Fibroblast of the aortic adventitia (primary cell): ENCODE measurements at places on chromosomes 5 and 9.

GRCh38 chr9:18756712-18757125, 276.3 kb downstream of the SAXO1 start:
- DNase-seq: no peak

GRCh38 chr5:150648294-150649107, 8.0 kb downstream of the SYNPO start:
- DNase-seq: no peak

DNA sequence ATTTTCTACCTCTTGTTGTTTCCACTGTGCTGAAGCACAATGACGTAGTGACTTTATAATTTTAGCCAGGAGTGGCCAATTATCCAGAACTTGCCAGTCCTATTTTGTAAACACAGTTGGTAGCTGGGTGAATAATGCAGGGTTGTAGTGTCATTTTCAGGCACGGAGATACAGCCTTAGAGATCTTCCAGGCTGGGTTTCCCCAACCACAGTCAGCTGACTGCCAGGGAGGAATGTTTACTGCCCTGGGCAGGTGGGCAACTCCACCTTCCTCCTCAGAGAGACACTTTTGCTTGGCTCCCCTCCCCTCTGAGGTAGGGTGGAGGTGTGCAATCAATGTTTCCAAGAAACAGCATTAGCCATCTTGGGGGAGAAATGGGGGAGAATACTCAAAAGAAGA, 228.1 kb upstream of the NR4A3 start:
- no peak for DNase-seq

- DNase-seq: peak; percentile 10
Measured at GRCh38 chr5:37054391-37054790, 177.8 kb downstream of the NIPBL start.

DNA sequence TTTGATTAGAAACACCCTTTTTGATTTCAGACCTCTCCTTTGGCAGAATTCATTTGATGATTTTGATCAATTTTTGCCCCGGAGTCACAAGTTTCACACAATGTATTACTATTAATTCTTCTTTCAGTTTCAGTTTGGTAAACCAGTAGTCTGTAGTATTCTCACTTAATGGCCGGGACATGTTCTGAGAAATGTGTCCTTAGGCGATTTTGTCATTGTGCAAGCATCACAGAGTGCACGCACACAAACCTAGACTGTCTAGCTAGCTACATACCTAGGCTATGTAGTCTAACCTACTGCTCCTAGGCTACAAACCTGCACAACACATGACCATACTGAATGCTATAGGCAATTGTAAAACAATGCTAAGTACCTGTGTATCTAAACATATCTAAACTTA, 662.5 kb downstream of the IRX1 start:
- no peak for DNase-seq

- no peak for DNase-seq
Measured at GRCh38 chr9:17624571-17624970, 45.7 kb downstream of the SH3GL2 start.

- peak; percentile 42 for DNase-seq
Measured at GRCh38 chr9:98879963-98880310, 63.8 kb upstream of the COL15A1 start.

DNA sequence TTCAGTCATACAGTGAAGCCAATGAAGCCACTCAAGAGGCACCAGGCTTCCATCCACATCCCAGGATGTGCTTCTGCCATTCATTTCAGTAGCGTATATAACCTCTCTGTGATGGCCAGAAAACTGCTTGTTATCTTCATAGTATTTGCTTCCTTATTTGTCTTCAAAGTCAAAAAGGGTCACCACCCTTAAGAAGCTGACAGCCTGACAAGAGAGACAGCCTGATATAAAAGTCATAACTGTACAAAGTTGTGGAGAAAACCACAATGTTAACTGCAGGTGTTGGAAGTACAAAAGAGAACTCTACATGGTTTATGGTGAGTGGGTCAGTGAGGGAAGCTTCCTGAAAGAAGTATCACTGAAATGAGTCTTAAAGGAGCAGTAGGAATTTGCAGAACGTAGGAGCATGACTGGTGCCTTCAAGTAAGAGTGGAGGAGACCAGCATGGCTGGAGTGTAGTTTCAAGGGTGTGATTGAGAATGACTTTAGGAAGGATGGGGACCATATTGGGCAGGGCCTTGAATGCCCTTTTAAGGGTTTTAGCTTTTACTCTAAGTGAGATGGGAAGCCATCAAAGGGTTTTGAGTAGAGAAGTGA, 33.7 kb downstream of the NIM1K start:
- no peak for DNase-seq

GRCh38 chr9:70533492-70533891, 119.0 kb upstream of the KLF9 start:
- DNase-seq: no peak

DNA sequence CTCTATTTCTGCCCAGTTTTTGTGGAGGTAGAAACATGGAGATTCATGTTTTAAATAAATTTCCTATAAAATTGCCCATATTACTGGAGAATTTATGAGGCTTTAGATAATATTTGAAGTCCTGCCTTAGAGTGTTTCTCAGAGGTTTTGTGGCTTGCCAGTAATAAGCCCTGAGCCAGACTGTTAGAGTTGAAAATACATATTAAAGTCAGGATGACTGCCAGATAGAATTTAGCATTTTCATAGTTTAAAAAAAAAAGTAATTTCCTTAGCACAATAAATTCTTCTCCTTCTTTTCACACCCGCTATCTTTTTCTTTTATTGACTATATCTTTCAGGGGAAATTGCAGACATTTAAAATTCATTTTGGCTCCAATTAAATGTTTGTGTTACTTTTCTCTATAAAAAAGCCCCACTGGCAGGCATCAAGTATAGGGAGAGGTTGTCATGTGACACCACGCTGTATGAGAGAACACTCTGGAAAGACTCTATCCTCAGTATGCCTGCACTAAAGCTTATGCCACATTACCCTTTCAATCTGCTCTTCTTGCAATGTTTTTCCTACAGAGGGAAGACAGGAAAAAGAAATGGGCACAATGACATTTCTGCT, 135.2 kb downstream of the MPDZ start:
- DNase-seq: peak; percentile 9

DNA sequence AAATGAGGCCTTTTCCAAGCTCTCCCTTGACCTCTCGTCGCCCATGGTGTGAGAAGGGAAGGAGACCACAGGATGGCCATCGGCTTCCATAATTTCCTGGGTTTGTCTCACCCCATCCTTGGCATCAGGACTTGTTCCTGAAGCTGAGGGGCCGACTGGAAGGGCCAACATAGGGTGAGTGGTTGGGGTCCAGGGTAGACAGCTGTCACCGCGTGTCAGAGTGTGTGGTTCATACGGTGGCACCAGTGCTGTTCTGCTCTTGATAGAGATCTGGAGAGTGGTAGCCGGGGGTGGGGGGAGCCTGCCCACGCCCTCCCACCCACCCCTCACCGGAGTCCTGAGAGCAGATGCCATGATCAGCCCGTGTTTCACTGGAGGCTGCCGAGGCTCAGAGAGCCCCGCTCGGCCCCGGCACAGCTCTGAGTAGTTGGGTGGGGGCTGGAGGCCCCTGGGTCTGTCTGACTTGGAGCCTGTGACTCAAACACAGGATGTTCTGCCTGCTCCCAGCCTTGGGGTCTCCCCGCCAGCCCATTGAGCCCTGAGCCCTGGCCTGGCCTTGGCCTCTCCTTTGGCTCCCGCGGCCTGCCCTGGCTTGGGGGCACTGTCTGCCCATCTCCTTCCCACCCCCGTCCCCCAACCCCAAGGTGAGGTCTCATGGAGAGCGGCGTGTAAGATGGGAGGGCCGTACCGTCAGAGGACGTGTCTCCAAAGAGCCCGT, 53.1 kb upstream of the IER5L start:
- no peak for DNase-seq

DNA sequence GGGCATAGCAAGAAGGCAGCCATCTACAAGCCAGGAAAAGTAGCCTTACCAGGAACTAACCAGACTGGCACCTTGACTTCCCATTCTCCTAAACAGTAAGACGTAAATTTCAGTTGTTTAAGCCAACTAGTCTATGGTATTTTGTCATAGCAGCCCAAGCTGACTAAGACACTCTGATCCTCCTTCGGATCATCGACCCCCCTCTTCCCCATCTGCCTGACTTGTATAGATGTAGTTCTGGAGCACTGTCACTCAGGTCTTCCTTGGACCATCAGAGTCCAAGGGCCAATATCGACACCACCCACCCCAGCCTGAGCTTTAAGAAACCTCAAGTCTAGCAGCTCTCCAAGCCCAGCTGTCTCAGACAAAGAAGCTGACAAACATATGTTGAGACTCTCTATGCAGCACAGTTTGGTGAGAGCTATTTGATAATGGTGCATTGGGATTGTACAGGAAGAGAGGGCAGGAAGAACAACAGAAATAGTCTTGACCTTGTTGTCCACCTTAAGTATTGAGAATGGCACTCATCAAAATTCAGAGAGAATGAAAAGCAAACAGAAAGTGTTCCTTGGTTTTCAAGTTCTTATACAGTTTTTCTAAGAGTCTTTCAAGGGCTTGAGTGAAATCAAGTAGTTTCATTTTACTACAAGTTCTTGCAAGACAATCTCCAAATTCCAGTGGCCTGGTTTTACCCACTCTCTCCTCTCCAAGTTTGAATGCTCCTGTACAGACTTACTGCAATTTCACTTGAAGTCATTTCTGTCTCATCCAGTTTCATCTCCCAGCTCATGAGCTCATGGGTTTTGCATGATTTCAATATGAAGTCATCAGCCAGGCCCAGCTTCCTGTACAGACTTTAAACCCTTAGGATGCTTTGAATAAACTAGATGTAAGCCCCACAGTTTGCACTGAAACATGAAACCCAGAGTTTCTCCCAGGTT, 122.3 kb upstream of the RAI14 start:
- peak; percentile 83 for DNase-seq

GRCh38 chr5:55650386-55650785, 61.7 kb downstream of the SLC38A9 start:
- peak; percentile 89 for DNase-seq

GRCh38 chr9:33781736-33782135, 13.6 kb upstream of the PRSS3 start:
- DNase-seq: no peak

GRCh38 chr5:67773411-67774266, 441.9 kb upstream of the PIK3R1 start:
- peak; percentile 79 for DNase-seq

DNA sequence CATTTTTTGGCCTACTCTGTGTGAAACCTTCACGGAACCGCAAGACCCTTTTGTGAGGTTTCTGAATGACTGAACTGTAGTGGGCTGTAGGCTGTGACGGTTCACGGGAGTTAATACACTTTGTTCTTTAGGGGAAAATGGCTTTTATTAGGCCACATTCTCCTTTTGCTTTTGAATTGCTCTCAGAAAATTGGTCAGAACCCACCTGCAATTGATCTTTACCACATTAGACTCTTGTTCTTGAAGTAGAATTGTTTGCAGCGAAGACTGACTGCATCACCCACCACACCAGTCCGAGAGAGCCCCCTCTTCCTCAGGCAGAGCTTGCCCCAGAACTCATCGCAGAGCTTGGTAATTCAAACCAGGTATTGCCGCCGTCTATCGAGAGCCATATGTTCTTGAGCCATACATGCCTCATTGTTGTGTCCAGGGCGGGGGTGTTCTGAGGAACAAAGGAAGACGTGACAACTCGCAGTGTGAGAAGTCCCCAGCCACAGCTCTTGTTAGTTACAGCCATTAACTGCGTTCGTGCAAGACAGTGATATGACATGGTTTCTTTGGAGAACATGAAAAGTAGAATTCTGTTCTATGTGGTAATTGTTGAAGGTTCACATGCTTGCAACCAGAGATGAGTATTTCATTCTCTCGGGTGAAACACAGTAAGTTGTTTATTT, 166.4 kb upstream of the OTULINL start:
- DNase-seq: no peak

DNA sequence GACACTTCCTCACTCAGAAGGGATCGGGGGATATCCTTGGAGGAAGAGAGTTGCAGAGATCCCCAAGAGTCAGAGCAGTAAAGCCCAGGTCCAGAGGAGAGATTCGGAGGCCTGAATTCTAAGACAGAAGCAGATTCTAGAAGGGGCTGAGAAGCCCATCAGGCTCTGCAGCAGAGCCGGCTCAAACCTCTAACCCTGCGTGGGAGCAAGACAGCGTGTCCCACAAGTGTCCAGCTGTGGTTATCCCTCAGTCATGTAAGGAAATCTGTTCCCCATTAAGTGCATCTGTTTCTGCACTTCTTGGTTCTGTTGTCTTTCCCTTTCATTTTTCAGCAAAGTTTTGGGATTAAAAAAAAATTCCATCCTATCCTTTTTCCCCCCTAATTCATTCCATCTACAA, 4.8 kb upstream of the DIAPH1 start:
- no peak for DNase-seq

GRCh38 chr9:75858497-75859092, 31.9 kb upstream of the PCSK5 start:
- no peak for DNase-seq

DNA sequence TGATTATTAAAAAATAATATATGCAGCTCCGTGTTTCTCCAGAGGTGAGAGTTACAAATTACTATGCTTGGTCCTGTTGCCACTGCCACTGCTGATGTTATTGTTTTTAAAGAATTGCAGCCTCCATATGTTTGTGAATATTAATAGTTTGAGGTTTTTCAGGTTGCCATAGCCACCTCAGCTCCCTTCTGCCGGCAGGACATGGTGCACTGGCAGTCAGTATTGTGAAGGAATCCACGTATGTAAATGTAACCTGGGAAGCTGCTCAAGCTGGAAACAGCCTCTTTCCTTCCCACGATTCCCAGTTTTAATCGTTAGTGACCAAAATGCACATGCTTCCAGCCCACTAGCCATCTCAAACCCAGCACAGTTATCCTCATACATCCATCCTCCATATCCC, 184.4 kb upstream of the CCNG1 start:
- DNase-seq: no peak

GRCh38 chr9:135708164-135708563, 6.2 kb downstream of the KCNT1 start:
- no peak for DNase-seq

- DNase-seq: no peak
Measured at GRCh38 chr5:132668706-132669454, 4.9 kb upstream of the IL4 start.

DNA sequence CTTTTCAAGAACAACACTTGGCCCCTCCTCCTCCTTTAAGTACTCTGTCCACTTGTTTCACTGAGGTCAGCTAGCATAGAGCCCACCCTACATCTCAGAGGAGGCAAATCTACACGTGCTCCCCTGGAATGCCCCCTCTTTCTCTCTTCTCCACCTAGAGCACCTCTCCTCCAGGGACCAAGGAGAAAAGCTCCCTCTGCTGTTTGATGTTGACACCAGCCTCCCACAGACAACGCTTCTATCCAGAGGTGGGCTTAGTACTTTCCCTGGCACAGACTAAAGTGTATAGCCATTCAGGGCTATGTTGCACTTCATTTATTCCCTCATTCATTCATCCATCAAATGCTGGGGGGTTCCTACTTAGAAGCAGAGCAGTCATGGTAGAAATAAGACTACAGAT, 68.2 kb upstream of the TAF1L start:
- DNase-seq: no peak

- no peak for DNase-seq
Measured at GRCh38 chr9:114792396-114792795, 13.4 kb downstream of the TNFSF15 start.
